Stimulated activated CD8-positive, alpha-beta memory T cell treated with anti-CD3 and anti-CD28 coated beads, Interleukin-15, amount 100 ng/mL, for 48 hours (primary cell): ENCODE measurements at places on chromosomes 4 and X.
A peak's percentile ranks its signal among the peaks of the same experiment; 100 is the strongest.

- no peak for DNase-seq
Measured at GRCh38 chr4:108169664-108170063, 932 bp upstream of the LEF1 start.

DNA sequence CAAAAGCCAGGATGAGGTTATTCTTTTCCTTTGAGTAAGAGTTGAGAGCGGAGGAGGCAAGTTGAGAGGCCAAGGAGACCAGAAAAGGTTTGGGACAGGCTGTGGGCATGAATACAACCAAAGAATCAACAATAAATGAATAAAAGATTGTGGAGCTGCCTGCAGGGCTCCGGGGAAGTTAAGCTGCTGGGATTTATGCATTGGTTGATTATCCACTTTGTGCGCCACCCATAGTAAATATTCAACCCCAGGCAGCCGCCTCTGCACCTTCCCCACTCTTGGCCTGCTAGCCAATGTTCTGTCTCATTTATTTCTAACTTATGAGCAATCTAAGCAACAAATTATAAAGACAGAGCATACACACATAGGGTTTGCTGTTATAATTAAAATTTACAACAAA lies 28.2 kb upstream of the IGSF1 start:
- DNase-seq, result no peak

DNA sequence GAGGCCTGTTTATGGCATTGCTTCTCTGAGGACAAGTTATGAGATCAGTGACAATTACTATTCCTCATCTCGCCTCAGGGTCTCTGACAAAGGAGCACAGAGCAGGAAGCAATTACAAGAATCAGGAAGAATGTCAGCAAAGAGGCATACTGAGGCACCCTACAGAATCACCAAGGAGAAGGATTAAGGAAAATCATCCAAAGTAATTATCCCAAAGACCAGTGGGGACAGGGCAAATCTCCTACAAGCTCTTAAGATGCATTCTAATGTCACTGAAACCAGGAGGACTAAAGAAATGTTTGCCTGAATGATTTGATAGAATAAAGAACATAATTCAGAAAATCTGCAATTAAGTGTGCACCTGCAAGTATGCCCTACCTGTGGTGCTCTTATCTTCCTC lies 206.2 kb downstream of the RCHY1 start:
- DNase-seq, result no peak

GRCh38 chrX:43849173-43849572 lies 33.1 kb downstream of the MAOB start:
- DNase-seq, result no peak

GRCh38 chr4:169121861-169122382 lies 111.9 kb upstream of the CBR4 start:
- DNase-seq, result no peak

- DNase-seq, result no peak
Measured at GRCh38 chr4:151658959-151659600, 101.7 kb downstream of the GATB start.

DNA sequence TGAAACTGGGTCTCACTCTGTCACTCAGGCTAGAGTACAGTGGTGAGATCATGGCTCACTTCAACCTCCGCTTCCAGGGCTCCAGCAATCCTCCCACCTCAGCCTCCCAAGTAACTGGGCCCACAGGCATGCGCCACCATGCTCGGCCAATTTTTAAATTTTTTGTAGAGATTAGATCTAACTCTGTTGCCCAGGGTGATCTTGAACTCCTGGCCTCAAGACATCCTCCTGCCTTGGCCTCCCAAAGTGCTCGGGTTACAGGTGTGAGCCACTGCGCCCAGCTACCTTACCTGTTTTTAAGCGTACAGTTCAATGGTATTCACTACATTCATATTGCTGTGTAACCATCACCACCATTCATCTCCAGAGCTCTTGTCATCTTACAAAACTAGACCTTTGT lies 41.5 kb downstream of the ING2 start:
- DNase-seq, result no peak

GRCh38 chr4:43943998-43944397 lies 504.6 kb downstream of the KCTD8 start:
- DNase-seq, result no peak

- no peak for DNase-seq
Measured at GRCh38 chrX:18687856-18688495, 16.1 kb upstream of the RS1 start.

DNA sequence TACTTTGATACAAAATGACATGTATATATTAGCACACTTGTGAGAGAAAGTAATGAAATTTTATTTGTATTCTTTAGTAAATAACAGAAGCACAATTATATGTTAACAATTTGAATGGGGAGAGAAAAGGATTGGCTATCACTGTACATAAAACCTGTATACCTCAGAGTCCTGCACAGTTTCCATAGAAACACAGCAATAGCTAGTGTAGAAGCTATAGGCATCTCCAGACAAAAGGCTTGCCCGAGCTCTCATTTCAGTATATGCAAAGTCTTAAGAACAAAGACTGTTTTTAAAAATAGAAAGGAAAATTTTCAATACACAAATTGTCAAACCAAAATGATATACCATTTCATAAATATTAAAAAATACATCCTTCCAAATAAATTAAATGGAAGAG lies 38.5 kb downstream of the GPM6A start:
- DNase-seq, result no peak

DNA sequence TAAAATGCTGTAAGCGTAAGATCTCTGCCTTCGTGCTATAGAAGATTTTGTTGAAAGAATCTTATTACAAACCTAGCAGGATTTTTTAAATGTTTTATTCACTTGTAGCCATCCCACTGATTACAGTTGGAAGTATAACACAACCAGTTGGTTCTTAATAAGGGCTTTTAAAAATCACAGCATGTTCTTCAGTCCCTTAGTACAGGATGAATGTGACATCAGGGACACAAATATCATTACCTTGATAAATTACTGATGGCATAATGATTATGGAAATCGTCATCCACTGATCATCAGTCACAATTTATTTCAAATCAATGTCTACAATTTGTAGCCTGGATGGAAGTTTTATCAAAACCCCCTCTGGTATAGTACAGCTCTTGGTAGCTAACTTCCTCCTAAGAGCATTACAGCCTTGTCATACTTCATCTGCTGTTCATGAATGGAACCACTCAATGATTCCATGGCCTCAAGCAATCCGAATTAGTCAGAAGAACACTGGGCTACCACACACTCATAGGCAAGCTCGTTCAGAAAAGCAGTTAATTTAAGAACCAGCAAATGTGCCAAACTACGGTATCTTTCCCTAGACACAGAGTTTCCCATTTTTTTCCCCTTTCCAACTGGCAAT lies 389.2 kb upstream of the TENM3 start:
- DNase-seq, result no peak

DNA sequence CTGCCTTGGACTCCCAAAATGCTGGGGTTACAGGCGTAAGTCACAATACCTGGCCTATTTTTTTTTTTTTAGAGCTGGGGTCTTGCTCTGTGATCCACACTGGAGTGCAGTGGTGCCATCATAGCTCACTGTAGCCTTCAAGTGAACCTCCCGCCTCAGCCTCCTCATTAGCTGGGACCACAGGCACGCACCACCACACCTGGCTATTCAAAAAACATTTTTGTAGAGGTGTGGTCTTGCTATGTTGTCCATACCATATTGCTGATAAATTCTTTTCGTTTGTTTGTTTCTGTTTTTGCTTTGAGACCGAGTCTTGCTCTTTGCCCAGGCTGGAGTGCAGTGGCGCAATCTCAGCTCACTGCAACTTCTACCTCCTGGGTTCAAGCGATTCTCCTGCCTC lies 21.6 kb downstream of the ENOPH1 start:
- no peak for DNase-seq

DNA sequence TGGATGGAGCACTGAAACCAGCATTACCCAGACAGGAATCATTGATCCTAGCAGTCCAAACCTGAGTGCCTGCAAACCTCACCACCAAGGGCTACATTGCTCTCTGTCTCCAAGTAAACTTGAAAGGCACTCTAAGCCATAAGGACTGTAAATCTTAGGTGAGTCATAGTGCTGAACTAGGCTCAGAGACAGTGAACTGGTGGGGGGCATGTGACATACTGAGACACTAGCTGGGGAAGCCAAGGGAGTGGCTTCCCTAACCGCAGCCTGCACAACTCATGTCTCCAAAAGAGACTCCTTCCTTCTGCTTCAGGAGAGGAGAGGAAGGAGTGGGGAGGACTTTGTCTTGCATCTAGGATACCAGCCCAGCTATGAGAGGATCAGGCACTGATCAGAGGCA lies 235.5 kb upstream of the ACTRT1 start:
- DNase-seq, result no peak

- no peak for DNase-seq
Measured at GRCh38 chrX:72141372-72142004, 9.8 kb upstream of the RTL5 start.

DNA sequence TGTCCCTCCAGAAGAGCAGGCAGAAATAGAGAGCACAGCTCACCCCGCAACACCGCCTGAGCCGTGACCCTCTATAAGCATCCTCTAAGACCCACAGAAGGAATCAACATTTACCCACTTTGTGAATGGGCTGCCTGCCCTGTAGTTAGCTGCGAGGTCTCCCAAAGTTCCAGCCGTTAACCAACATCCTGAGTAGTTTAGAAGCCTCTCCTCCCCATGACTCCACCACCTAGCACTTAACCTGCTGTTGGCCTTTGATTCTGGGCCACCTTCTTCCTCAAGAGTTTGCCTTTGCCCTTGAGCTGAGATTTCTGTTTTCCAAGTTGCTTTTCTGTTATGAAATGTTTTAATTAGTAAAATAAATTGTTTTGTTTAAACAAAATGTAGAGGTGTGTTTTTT lies 75.8 kb downstream of the NUDT10 start:
- DNase-seq, result no peak

GRCh38 chr4:156053174-156053573 lies 99.5 kb upstream of the CTSO start:
- DNase-seq, result no peak

DNA sequence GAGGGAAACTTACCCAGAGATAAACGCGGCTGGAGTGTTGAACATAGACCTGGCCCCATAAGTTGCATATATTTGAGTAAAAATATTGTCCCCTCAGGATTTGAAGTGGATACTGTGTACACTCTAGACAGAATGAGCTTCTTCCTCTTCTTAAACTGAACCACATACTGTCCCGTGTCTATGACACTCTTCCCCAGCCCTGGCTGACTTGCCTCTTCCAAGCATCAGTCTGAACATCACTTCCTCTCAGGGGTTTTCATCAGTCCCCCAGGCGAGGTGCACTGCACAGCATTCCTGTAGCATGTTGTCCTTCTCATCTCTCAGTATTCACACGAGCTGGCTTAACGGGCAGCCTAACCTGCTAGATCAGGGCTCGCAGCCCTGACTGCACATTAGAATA lies 80.5 kb upstream of the TMEM150C start:
- no peak for DNase-seq

- no peak for DNase-seq
Measured at GRCh38 chr4:173527103-173527891, 2.7 kb downstream of the HAND2 start.

- peak; percentile 22 for DNase-seq
Measured at GRCh38 chr4:70505151-70505748, 13.1 kb upstream of the AMTN start.

GRCh38 chr4:106985830-106986229 lies 50.3 kb downstream of the DKK2 start:
- no peak for DNase-seq

DNA sequence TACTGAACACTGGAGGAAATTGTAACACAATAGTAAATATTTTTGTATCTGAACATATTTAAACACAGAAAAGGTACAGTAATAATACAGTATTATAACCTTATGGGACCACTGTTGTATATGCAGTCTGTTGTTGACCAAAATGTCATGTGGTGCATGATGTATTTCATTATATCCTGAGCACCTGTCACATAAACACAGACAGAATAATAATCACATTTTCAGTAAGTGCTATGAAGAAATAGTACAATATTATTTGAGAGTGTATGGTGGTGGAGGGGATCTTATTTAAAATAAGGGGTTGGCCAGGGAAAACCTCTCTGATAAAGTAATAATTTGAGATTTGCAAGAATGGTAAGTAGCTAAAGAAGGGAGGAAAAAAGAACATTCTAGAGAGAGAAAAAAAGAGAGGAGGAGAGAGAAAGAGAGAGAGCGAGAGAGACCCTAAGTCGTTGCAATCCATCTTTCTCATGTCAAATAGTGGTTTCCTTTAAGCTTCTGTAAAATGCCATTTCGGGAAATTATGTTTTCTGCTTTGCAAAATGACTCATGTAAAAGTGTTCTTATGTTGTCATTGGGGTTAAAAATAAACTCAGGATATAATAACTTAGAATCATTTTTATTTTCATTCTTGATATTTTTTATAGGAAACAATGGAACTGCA lies 19.3 kb upstream of the CLNK start:
- DNase-seq, result no peak

DNA sequence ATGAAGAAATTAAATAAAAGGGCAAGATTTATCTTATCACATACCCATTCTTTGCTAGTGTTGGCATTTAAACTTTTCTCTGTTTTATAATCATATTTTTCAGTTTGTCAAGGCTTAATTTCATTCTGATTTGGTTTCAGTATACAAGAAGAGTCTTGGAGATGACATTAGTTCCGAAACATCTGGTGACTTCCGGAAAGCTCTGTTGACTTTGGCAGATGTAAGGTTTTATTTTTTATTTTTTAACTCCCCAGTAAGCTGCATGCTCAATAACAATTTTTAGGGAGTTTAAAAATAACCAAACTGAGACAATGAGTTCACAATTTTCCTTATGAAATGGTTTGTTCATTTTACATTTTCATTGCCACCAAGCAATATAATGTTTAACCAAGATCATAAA lies 39.8 kb downstream of the ANXA3 start:
- DNase-seq, result no peak

DNA sequence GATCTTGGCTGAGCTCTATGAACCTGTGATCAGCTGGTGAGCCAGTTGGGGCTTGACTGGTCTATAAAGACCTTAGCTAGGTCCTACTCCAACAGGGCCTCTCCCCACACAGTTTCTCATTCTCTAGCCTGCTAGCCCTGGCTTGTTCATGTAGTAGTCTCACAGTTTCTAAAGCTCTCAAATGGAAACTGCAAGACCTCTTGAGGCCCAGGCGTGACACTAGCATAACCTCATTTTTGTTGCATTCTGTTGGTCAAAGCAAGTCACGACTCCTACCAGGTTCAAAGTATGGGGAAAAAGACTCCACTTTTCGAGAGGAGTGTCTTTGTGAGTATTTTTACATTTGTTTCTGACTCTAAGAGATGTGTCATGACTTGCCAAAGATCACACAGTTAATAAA lies 50.9 kb downstream of the CEP44 start:
- no peak for DNase-seq

DNA sequence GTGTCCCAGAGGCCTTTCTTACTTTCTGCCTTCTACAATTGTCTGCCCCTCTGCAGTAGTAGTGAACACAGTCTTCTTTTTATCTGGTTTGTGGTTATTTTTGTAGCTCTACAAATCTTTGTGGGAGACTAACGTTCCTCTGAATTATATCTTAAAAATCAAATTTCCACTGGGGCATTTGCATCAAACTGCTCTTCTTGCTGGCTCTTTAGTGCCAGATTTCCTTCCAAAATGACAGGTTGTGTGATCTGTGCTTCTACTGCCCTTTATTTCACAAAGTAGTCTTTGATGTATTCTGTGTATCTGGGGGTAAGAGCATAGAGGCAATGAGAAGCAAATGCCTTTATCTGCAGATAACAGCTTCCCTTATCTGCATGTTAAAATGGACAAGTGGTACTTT lies 34.5 kb downstream of the TSPAN7 start:
- DNase-seq, result no peak
